ENCODE measurements at places on chromosomes 16 and 17. TPM values are rescaled to one million over a fixed set of nuclear protein-coding genes. Genes with fewer than 3 reads are reported as not detected.

Gene AMDHD2
- polyA plus RNA-seq: 8.4 TPM

GRCh38 chr17:40291281-40291664 lies 3.6 kb downstream of the CDC6 start:
- no peaks in the 10 kb centered on the region for H3K27me3 ChIP-seq
- H3K27ac ChIP-seq: no peak overlapping the region
- H3K4me1 ChIP-seq: peaks cover 12% of the 10 kb centered on the region
- H3K36me3 ChIP-seq: peaks cover 24% of the 10 kb centered on the region

GRCh38 chr16:53769787-53770186 lies 65.8 kb downstream of the FTO start:
- DNase-seq: no peak
- H3K36me3 ChIP-seq: no peaks in the 10 kb centered on the region
- H3K4me1 ChIP-seq: peaks cover 23% of the 10 kb centered on the region
- no peaks in the 10 kb centered on the region for H3K27me3 ChIP-seq
- H3K4me3 ChIP-seq: no peak overlapping the region

Gene SMIM36
- polyA plus RNA-seq: not detected
